Brain microvascular endothelial cell (primary cell): ENCODE measurements at places on chromosomes 4 and X.

GRCh38 chrX:111447298-111447697 lies 35.3 kb upstream of the DCX start:
- DNase-seq, result no peak

DNA sequence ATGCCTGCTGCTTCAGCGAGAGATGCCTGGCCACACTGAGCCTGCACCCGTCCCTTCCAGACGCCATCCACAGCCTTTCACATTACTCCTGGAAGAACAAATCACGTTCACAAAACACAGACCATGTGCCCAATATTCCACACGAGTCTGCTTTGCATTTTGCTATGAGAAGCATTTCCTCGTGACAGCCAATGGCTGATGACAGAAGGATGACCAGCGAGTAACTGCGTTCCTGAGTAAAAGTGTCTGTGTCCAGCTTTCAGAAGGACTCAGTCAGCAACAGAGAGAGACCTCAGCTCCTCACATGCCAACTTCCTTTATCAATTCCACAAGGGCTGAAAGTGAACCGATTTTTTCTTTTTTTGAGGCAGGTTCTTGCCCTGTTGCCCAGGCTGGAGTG lies 19.5 kb downstream of the NAT8L start:
- no peak for DNase-seq

- no peak for DNase-seq
Measured at GRCh38 chr4:123064390-123064789, 142.0 kb upstream of the NUDT6 start.

DNA sequence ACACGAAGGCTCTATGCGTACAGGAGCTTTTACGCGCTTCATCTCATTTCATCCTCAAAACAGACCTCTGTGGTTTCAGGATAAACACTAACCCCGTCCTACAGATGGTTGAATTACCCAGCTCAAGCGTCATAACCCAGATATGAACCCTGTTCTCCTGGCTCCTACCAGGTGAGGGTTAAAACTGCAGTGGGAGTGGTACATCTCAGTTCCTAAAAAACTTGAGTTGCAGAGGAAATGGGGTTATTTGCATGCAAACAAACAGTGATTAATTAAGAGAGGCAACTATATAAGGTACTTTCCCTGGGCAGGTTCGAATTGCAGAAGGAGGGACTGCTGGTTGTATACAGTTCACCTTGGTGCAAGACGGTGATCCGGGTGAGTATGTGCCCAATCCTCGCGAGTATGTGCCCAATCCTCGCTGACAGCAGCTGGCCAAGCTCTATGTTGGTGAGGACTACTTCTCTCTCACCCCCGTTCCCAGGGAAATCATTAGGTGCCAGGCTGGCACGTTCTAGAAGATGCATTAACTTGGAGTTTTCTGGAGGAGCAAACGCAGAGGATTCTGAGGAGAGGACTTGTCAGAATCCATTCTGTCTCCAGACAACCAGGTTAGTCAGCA lies 72.6 kb downstream of the FHDC1 start:
- DNase-seq, result no peak

DNA sequence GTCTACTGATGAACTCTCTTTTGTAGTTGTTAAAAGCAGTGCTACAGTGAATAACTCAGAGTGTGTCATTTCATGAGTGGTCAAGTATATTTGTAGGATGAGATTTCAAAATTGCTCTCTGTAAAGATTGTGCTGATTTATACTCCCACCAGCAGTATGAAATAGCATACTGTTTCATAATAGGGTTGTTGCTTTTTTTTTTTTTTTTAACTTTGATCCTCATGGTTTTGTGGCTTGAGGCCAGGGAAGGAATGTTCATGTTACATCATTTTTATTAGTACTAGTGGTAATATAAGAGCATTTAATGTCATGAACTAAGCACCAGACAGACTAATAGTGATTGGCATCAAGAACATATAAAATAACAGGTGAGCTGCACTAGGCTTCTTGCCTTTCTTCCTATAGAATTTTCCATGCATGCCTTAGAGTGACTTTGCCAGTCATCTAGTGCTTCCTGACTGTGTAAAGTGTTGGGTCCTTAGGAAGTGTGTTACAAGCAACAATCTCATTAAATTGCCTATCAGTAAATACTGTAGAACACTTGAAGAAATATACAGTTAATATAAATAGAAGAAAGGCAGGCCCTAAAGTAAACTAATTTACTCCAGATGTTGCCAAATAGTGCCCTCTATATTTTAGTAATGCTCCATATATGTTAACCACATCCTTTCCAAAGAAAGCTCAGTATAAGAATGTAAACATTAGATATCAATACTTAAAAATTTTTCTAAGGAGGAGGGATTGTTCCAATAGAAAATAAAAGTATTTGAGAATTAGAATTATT lies 38.6 kb upstream of the MSMO1 start:
- peak; percentile 56 for DNase-seq

- DNase-seq, result peak; percentile 15
Measured at GRCh38 chrX:101550751-101551379, 518 bp downstream of the ARMCX1 start.

- peak; percentile 39 for DNase-seq
Measured at GRCh38 chr4:76457885-76458284, 22.9 kb downstream of the SHROOM3 start.

DNA sequence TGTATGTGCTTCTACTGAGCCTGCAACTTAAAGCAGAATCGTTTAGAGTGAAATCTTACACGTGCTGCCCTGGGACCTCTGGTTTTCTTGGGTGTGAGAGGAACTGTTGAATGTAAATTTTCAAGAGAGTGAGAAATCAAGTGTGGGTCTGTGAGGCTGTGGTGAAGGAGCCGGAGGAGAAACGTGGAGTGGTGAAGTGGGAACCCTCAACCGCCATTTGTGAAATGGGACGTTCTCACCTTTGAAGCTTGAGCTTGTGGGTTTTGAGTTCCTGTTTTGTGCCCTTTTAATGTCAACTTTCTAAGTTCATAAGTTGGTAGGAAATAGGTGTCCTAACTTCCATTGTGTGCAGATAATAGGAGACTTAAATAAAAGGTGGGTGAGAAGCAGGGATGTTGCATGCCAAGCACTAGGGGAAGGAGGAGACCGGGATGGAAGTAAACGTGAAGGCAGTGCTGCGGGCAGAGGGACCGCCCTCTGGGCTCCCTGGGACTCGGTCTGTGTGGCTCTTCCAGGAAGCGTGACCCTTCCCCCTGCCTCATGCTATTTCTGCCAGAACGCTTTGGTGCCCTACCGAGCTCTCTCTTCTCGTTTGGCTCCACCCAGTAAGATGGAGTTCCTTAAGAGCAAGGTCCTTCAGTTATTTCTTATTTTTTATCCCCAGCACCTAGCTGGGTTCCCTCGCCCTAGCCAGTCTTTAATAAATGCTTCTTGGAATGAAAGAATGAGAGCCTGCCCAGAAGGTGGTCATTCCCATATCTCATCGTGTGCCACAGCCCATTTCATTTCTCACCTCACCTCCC lies 56.0 kb downstream of the TMEM131L start:
- DNase-seq, result no peak

DNA sequence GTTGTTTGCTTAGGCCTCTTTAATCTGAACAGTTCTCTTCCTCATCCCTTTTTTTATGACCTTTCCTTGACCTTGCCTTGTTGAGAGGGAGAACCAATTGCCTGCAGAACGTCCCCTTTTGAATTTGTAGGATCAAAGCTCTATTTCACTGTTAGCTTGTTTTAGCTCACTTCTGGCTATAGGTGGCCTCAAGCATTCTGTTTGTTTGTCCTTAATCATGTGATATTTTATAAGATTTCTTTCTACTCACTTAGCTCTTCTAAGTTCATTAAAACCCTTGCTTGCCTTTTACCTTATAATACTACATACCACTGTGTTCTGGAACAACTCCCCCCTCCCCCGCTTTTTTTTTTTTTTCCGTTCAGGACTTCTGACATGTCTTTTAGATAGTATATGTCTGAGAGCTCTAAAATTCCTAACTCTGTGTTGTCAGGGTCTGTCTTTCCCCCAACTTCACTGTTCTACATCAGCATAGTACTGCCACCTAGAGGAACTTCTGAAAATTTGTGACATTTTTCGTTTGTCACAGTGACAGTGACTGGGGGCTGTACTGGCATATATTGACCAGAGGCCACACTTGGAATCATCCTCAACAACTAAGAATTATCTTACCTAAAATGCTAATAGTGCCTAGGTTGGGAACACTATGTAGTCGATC lies 128.5 kb downstream of the LARP7 start:
- peak; percentile 3 for DNase-seq

DNA sequence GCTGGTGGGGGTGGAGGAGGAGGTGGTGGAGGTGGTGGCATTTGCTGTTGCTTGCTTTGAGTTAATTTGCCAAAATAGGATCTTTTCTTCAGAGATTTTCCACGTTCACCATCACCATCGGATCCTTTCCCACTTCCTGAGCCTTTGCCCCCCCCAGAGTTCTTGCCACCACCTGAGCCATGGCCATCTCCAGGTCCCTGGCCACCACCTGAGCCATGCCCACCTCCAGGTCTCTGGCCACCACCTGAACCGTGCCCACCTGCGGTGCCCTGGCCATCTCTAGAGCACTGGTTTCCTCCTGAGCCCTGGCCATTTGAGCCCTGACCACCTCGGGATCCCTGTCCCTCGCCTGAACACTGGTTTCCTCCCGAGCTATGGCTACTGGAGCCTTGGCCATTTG lies 1.9 kb downstream of the IRS4 start:
- DNase-seq, result no peak

- DNase-seq, result no peak
Measured at GRCh38 chrX:14997271-14997670, 124.0 kb downstream of the MOSPD2 start.

GRCh38 chrX:31555506-31555905 lies 483.7 kb upstream of the FTHL17 start:
- DNase-seq, result peak; percentile 6

DNA sequence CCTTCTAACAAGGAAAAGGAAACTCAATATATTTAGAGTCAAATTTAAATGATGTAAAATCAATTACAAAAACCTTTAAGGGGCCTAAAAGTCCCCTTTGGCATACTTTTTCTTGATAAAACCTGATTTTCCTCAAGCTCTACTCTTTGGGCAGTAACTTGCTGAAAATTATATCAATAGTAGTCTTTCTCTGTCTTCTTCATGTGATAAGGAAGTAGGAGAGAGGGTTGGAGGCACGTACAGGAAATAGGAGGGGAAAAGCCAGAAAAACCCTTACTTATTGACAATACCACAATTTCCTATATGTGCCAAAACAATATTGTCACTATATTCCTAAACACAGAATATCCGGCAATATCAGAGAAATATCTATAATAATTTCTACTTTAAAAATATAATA lies 9.6 kb downstream of the RHOH start:
- DNase-seq, result no peak

GRCh38 chr4:1137850-1138249 lies 24.5 kb upstream of the RNF212 start:
- DNase-seq, result no peak

DNA sequence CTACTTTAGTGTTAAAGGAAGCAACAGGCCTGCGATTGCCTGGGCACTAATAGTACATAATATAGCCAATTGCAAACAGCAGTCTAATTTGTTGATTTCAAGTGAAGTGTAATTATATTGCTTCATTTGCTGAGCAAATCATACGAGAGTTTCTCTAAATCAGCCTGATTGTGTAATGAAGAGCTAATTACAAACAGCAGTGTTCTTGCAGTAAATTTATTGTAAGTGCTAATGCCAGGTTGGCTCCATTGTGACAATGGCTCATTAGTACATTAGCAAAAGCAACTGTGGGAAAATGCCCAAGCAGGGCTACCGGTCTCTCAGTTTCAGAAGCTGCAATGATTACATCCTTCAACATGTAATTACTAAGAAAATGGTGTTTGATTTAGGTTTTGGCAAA lies 591.5 kb downstream of the GALNTL6 start:
- DNase-seq, result no peak

- DNase-seq, result no peak
Measured at GRCh38 chrX:154750301-154751202, at the start of gene GAB3. TSS of gene GAB3 (minus strand) at chrX:154751077. CDS start at chrX:154751025, 52 bp downstream.

DNA sequence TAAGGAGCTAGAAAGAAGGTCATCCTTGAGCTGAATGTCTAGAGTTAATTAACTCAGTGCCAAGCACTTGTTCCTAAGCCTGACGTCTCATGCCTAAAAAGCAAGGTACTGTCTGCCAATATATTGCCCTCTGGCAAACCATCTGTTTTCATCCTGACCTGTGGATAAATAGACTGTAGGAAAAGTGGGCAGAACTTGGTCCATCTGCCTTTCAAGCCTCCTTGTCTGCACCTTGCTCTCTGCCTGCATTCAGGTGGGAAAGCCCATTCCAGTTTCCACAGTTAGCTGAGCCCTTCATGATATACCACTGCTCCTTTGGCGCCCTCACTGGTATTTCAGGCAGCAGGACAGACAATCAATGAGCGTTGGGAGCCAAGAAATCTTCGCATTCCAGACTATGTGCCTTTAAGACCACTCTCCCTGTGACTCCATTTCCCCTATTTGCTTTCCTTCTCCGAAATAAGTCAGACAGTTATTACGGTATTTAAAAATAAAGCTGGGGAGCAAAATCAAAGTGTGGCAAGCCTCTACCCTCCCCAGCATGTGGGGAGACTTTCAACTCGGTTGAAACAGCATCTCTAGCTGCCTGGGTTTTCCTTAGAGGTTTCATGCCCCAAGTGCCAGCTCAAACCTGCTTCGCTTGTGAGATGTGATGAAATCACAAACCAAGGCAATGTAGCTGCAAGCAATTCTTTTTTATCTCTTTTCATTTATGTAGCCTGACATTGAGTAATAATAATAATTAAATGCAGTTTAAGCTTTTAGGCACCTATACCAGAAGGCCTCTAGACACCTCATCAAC lies 2.5 kb upstream of the CCDC149 start:
- no peak for DNase-seq

DNA sequence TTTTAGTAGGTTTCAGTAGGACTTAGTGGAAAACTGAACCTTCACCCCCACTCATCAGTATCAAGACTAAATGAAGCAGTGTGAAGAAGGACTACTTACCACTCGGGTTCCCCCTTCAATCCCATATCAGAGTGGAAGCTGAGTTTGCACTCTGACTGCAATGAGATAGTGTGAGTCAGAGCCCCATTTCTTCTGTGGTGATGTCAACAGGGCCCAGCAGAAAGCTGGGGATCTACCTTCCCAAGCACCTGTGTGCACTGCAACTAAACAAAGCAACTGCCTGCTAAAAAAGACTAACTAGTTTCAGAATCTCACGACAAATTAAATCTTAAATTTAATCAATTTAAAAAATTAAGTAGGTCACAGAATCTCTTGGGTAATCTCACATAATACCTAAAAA lies 1837.0 kb upstream of the PCDH7 start:
- no peak for DNase-seq

- DNase-seq, result no peak
Measured at GRCh38 chr4:76498550-76498949, 63.5 kb downstream of the SHROOM3 start.

GRCh38 chrX:77597511-77597910 lies 150.3 kb downstream of the FGF16 start:
- DNase-seq, result no peak

- DNase-seq, result no peak
Measured at GRCh38 chr4:3834186-3834662, 68.0 kb downstream of the ADRA2C start.

DNA sequence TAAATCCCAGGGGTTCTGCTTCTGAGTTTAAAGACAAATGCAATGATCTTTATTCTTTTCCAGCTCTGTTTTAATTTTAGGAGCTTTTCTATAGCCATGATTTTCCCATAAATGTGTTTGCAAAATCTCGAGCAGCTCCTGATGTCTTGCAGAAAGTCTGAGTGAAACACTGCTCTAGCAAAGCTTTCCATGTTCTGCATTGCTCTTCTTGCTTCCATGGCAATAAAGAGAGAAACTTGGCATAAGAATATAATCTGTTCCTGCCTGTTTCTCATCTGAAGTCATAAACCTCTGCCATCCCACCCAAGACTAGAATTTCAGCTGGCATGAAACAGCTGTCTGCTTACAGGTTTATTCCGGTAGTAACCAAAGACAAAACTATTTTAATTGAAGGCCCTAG lies 254.5 kb downstream of the SPRY1 start:
- no peak for DNase-seq

- no peak for DNase-seq
Measured at GRCh38 chr4:1882850-1883271, 11.7 kb downstream of the NSD2 start.
